ENCODE measurements at places on chromosomes 7 and 10.
A peak's percentile ranks its signal among the peaks of the same experiment; 100 is the strongest.

- DNase-seq = peak; percentile 53
Observed at GRCh38 chr7:140607441-140607989, 33.1 kb downstream of the DENND2A start.

DNA sequence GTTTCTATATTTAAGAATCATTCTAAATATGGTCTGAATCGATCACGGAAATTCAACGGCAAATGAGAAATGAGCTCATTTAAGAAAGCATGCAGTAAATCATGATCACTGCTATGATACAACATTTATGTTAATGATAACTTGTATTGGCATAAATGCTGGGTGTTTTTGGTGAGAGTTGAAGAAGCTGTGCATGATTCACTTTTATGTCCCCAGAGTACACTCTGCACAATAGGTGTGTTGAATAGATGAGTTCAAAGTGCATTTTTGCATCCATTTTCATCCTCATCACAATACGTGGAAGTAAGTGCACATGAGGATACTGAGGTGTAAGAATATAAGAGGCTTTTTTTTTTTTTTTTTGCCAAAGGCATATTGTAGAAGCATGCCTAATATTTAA is 169.3 kb downstream of the PPP1R17 start:
- no peak for DNase-seq

- peak; percentile 80 for DNase-seq
Observed at GRCh38 chr10:62779487-62780248, 24.9 kb upstream of the ADO start.

- DNase-seq = no peak
Observed at GRCh38 chr10:130777507-130778165, 533.9 kb downstream of the TCERG1L start.

DNA sequence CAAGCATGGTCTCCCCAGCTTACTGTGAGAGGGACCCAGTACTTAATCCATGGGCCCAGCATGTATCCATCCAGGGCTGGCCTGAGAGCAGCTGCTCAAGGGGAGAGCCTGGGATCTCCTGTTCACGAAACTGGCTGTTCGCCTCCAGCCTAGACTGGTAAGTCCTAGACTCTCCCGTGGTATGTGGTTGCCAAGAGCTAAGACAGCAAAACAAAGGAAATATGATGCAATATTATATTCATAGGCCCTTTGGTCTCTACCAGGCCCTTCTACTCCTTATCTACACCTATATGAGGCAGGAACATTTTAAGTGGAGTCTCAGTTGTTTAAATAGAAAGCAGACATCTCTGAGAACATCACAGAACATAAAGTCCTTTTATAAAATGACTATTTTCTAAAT is 28.9 kb upstream of the STK17A start:
- DNase-seq = peak; percentile 68

GRCh38 chr7:2474224-2474623 is 2.0 kb downstream of the GRIFIN start:
- no peak for DNase-seq

DNA sequence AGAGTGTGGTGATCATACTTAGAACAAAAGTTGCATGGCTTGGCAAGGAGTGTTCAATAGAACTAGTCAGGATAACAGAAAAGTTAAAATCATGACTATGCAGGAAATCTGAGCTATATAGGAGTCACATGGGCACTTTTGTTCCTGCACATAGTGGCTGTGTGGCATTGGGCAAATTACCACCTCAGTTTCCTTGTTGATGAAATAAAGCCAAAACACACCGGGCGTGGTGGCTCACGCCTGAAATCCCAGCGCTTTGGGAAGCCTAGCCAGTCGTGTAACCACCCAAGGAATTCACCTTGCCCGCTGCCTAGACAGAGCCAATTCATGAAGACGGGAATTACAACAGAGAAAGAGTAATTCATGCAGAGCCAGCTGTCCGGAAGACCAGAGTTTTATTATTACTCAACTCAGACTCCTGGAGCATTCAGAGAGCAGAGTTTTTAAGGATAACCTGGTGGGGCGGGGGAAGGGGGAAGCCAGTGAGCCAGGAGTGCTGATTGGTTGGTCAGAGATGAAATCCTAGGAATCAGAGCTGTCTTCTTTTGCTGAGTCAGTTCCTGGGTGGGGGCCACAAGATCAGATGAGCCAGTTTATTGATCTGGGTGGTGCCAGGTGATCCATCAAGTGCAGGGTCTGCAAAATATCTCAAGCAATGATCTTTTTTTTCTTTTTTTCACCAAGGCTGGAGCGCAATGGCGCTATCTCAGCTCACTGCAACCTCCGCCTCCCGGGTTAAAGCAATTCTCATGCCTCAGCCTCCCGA is 6.4 kb upstream of the MKRN1 start:
- DNase-seq = peak; percentile 66

- peak; percentile 27 for DNase-seq
Observed at GRCh38 chr10:921471-922414, 9.8 kb downstream of the LARP4B start.

DNA sequence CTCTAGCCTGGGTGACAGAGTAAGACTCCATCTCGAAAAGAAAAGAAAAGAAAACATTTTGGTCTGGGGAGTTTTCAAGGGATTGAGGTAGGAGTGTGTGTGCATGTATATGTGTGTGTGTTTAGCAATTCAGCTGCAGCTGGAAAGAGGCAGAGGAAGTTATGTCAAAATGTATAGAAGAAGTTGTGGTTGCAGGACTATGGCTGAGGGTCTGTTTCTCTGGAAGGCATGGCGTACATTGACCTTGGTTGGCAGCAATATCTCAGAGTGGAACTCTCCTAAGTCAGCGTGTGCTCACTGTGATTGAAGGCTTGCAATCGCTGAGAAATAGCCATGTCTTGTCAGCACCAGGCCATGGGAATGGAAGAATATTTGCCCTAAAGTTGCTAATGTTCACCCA is 28.6 kb upstream of the RHBDD2 start:
- no peak for DNase-seq

DNA sequence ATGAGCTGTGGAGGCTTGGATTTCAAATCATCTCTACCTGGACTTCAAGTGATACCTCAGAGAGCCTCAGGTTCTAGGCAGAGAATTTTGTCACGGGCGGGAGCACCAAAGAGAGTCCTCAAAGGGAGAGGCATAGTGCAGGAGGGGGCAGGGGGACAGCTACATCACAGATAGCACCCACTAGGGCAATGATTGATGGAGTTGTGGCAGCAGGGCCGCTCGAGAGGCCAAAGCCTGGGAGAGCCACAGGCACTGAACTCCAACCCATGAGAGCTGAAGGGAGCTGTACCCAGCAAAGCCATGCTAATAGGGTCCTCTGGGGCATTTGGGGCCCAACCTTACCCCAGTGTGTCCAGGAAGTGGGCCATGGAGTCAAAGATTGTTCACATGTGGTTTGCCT is 232.0 kb upstream of the PCDH15 start:
- DNase-seq = no peak

DNA sequence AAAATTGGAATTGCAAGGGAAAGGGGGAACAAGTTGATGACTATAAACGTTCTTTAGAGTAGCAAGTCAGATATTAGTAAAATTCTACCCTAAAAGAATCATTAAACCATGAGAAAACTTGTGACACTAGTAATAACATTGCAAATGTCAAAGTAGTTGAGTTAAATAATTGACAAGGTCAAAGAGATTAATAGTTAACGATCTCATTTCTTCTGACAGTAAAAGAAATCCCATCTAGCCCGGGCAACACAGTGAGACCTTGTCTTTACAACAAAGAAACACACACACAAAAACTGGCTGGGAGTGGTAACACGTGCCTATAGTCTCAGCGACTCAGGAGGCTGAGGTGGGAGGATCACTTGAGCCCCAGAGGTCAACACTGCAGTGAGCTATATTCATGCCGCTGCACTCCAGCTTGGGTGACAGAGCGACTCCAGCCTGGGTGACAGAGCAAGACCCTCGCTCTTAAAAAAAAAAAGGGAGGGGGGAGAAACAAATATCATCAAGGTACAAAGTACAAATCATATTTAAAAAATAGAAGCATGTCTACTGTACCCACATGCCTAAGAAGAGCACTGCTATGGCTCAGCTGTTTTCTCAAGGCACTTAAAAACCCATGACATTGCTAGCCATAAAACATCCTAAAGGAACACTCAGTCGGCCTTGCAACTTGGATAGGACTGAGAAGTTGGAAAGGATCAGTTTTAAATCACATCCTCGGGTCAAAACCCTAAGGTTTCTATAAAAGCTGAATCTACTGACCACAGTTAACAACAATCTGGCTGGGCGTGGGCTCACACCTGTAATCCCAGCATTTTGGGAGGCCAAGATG is 401.1 kb downstream of the PARD3 start:
- no peak for DNase-seq

DNA sequence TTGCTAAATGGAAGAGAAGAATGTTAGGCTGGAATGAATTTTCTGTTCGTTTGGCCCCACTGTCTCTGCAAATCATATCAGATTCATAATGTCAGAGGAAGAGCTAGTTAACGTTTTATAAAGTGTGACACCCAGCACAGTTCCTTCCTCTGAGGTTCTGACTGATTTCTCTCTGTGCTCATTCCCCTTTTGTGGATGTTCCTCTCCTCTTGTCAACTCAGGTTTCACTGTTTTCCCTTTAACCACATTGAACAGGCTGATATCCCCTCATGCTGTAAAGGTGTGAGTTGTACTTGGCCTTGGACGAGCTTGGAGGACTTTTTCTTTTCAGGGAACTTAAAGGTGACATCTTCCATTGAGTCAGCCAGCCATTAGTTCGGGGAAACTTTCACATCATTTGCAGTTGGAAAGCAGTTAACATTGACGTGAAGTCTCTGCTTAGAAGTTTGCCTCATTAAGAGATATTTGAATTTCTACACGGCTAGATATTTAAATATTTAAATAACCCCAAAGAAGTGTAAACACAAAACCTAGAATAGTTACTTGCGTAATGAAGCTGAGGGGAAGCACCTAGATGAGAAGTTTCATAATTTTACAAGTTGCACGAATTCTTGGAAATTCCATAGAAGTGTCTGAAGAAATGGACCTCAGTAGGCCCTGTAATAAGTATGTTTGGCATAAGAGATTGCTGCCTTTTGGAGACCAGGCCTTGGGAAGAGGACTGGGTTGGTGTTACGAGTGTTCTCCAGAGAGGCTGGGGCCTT is 101.5 kb upstream of the EGR2 start:
- no peak for DNase-seq

DNA sequence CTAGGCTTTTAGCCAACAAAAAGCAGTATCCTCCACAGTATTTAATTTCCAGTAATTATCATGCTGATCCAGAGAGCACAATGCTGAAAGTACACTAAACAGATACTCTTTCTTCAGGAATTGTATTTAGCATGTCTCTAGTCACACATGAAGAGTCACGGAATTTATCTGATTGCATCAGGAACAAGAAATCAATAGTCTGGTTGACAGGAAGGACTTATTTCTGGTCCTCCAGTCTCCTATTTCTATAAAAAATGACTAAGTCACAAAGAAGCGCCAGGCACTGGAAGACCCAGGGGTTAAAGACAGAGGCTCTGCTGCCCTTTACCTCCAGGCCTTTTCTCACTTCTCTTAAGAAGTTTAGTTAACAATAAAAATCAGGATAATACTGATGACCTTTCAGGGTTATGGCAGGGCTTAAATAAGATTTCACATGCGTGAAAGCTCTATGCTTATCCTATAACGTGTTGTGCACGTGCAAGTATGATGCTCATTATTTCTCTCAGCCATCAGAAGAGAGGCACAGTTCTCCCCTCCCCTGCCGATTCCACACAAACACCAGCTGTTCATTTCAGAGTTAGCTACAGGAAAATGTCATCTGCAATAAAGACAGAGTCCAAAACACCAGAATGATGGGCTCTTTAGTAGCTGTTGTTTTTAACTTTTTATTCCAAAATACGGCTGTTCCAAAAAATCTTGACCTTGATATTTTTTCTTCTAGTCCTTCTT is 36.9 kb downstream of the SLC26A4 start:
- DNase-seq = no peak

DNA sequence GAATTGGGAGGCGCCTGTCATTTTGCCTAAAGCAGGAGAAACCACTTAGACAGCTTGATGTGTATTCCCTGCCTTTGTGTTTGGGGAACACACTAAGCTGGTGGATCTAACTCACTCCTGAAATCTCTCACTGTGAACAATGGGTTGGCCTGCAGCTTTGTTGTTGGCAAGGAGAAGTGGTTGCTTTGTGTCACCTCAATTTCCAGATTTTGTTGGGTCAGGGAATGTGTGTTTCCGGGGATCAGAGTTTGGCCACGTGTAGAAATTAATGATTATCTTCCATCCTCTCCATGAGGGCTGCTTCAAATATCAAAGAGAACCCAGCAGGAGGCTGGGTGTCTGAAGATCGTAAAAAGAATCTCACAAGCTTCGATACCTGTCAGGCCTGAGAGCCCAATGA is 27.8 kb downstream of the A1CF start:
- no peak for DNase-seq
